ENCODE measurements at places on chromosomes 16 and 17.

DNA sequence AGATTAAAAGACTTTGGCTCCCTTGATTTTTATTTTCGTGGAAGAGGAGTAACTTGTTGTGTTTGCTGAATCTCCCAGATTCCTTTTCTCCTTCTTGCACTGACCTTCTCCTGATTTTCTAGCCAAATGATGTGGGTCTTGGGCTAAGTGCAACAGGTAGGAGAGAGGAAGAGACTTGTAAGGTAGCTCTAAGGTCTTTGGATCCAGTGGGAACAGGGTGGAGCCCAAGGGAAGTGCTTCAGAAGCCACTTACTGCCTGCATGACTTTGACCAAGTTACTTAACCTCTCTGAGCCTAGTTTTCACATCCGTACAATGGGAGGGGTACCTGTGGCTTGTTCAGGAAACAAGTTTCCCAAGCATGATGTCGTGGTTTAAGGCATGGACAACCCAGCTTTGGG lies 111.3 kb upstream of the IRX3 start:
- no peak for DNase-seq

- peak; percentile 93 for DNase-seq
Observed at GRCh38 chr17:336110-337021, 16.2 kb downstream of the RPH3AL start.

- no peak for DNase-seq
Observed at GRCh38 chr17:59007995-59008394, 98.7 kb downstream of the TRIM37 start.

DNA sequence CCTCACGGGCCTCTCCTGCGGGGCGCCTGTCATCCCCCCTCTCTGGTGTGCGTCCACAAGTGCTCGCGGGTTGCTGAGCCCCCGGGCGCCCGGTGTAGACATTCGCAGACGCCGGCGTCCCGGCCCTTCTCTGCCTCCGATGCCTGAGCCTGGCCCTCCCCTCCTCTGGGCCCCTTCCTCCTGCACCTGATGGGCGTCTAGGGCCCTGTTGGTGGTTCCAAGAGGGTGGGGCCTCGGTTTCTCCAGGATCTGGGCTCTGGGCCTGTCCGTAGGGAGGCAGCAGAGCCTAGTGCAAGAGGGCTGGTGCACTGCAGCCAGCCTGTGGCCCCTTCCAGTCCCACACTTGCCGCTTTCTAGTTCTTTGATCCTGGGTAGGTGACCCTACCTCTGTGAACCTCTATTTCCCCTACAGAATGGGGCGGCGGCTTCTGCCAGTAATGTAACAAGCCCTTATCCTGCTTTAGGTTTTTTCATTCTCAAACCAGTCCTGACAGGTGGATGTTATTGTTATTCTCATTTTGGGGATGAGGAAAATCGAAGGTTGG lies 623 bp downstream of the E4F1 start:
- peak; percentile 46 for DNase-seq

GRCh38 chr16:14364386-14365199 lies 265.5 kb downstream of the PARN start:
- DNase-seq = no peak

GRCh38 chr17:39563476-39563875 lies 44.2 kb downstream of the NEUROD2 start:
- DNase-seq = peak; percentile 94

DNA sequence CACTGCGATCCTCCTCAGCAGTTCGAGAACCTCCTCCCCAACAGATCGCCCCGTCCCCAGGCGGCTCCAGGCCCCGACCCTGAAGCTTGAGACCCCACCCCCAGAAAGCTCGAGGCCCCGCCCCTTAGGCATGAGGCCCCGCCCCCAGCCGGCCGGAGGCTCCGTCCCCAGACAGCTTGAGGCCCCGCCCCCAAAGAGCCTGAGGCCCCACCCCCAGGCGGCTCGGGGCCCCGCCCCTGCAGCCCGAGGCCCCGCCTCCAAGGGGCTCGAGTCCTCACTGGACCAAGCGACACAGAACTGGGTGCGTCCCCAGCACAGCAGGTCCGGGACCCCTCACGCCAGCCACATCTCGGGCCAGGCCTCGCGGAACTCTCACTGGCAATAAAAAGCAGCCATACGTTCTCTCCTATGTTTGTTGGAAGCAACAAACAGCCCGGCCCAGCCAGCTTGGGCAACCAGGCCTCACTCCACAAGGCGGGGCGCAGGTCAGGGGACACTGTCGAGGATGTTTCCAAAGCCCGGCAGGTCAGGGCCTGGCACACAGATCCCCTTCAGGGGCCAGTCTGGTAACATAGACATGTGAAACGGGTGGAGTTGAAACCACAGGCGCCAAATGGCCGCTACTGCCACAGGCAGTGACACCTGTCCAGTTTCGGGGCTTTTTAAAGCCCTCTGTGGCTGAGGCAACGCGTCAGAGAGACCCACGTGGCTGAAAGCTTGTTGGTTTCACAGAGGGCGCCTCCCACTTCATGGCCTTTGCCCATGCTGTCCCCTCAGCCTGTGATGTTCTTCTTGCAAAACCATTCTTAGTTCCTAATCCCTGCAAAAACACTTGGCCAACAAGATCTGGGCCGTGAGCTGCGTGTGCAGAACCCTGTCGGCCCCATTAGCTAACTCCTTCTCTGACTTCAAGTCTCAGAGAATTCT lies 224.2 kb downstream of the PARN start:
- DNase-seq = no peak

- no peak for DNase-seq
Observed at GRCh38 chr17:27818401-27819105, 18.2 kb upstream of the NOS2 start.

DNA sequence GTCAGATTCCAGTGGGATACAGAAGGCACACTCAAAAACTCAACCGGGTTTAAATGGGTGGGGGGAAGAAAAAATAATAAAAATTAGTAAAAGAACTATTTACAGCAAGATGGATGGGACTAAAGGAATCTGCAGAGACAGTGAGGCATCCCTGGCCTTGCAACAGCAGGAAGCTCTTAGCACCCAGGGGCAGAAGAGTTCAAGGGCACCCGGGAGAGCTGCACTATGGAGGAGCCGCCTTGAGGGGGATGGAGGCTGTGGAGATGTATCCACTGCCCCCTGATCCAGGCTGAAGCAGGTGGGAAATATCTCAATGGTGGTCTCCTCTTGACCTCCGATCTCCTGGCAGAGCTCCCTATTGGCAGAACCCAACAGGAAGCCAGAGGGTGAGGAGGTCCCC lies 69.4 kb upstream of the NFAT5 start:
- no peak for DNase-seq

DNA sequence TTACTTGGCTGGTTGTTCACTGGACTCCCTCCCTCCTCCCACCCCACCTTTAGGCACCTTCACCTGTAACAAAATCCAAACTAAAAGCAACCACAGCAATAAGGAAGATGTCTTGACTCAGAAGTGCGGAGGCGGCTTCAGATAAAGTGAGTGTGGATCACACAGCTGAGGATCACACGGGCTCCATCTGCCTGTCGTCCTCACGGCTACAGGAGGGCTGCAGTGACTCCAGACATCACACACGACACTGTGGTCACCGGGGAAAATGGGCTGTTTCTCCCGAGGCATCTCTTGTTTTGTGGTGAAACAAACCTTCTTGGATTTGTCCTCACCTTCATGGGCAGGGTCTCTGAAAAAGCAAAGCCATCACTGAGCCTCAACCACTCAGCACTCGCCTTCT lies 7.9 kb upstream of the ACSF3 start:
- DNase-seq = no peak

DNA sequence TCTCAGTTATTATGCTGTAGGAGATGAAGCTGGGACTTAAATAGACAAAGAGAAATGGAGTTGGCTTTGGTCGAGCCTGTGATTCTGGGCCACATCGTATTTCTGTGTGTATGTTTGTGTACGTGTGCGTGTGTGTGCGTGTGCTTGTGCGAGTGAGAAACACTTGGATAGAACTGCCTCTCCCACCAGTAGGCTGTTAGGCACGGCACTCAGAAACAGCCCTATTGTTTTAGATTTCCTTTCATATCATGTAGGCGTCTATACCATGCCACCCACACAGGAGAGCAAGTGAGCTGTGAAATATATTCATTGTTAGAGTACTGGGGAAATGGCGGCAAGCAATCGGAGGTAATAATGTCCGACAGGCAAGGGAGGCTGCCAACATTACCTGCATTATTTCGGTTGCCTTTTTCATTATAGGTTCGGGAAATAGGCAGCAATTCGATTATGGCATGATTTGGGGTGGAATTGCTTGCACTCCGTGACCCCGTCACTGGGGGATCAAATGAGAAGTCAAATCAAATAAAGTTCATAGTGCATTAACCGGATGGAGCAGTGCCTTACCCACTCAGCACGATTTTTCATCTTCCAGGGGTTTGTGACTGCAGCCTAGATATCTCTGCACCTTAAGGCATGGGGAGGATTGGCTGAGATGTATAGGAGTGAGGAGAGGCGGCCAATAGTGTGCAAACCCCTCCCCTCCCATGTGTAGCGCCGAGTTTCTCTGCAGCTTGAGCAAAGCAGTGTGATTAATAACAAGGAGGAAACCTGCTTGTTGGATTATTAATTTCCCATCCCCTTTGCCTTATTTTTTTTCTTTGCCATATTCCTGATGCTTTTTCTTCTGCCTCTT lies 89.6 kb downstream of the RBFOX1 start:
- no peak for DNase-seq

- peak; percentile 85 for DNase-seq
Observed at GRCh38 chr17:81821603-81822311, 11.3 kb downstream of the MCRIP1 start.

- no peak for DNase-seq
Observed at GRCh38 chr17:61150686-61151299, 248.8 kb upstream of the TBX2 start.

DNA sequence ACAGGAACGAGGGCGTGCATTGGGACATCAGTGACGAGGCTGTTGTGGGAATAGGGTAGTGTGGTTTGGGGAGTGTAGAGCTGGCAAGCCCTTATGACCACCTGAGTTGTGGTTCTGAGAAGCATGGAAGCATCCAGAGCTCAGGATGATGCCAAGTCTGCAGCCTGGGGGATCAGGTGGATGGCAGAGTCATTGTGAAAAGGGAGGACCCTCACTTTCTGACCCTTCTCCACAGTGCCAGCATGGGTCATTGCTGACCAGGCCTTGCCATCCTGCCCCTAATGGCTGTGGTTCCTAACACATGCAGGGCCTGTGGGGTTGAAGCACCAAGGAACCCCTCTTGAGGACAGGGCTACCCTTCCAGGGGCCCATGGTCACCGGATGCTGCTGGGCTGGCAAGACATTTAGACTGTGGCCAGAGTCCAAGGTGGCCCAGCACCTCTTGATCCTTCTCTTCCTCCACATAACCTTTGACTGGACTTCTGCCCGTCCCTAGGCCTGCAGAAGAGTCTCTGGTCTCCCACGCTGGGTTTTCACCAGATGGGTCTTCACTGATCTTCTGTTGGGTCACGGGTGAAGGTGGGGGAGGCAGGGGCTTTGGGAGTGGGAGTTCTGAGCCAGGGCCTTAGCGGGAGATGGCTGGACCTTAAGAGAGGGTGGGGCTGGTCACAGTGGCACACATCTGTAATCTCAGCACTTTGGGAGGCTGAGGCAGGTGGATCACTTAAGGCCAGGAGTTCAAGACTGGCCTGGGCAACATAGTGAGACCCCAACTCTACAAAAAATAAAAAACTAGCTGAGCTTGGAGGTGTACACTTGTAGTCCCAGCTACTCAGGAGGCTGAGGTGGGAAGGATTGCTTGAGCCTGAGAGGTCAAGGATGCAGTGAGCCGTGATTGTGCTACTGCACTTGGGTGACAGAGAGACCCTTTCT lies 2.0 kb upstream of the PLA2G15 start:
- no peak for DNase-seq

DNA sequence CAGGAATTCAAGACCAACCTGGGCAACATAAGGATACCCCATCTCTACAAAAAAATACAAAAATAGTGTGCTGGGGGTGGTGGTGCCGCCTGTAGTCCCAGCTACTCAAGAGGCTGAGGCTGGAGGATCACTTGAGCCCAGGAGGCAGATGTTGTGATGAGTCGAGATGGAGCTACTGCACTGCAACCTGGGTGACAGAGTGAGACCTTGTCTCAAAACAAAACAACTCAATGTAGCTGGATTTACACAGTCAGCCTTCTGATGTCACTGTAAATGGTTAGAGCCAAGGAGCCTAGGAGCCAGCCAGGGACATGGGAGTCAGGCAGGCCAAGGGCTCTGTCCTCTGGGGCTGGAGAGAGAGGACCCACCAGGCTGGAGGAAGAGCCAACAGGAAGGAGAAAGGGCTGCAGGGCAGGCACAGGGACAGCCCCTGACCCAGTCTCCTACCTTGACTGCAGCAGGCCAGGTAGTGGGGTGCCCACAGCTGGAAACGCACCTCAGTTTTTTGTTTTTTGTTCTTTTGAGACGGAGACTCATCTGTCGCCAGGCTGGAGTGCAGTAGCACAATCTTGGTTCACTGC lies 8.4 kb downstream of the CDIPT start:
- DNase-seq = no peak

GRCh38 chr17:60160829-60161501 lies 11.2 kb downstream of the CA4 start:
- no peak for DNase-seq
